ENCODE measurements at places on chromosomes 1 and 21.

DNA sequence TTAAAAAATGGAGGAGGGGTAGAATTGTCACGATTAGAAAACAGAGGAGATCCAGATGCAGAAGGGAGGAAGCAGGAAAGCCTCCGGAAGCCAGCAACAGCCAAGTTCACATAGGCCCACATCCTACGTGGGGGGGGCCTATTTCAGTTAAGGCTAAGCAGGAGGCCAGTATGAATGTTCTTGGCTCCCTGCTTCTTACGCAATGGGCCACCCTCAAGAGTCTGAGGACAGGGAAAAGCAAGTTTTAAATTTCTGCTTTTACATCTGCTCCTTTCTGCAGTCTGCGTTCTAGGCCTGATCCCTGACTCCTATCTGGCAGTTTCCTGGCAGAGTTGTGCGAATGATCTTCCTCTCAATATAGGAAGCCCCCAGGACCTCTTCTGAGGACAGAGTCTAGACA, 30.6 kb downstream of the RABIF start:
- no peak overlapping the region for H3K27ac ChIP-seq
- peaks cover 21% of the 10 kb centered on the region for H3K27me3 ChIP-seq
- H3K4me1 ChIP-seq, result peaks cover 15% of the 10 kb centered on the region
- H3K36me3 ChIP-seq, result no peaks in the 10 kb centered on the region
- DNase-seq, result no peak

- H3K4me1 ChIP-seq, result no peaks in the 10 kb centered on the region
- H3K27me3 ChIP-seq, result no peaks in the 10 kb centered on the region
These were observed 222.5 kb downstream of the MRPL39 start for GRCh38 chr21:25384782-25385181.

- no peaks in the 10 kb centered on the region for H3K36me3 ChIP-seq
- no peak for DNase-seq
- no peaks in the 10 kb centered on the region for H3K27me3 ChIP-seq
- H3K27ac ChIP-seq, result no peak overlapping the region
- no peak overlapping the region for H3K4me3 ChIP-seq
These were observed 118.8 kb upstream of the PBX1 start for GRCh38 chr1:164440232-164440631.

- no peaks in the 10 kb centered on the region for H3K4me1 ChIP-seq
- no peak for DNase-seq
- no peak overlapping the region for H3K27ac ChIP-seq
- no peaks in the 10 kb centered on the region for H3K36me3 ChIP-seq
These were observed 230.8 kb upstream of the CHRM3 start for GRCh38 chr1:239155466-239156091.

DNA sequence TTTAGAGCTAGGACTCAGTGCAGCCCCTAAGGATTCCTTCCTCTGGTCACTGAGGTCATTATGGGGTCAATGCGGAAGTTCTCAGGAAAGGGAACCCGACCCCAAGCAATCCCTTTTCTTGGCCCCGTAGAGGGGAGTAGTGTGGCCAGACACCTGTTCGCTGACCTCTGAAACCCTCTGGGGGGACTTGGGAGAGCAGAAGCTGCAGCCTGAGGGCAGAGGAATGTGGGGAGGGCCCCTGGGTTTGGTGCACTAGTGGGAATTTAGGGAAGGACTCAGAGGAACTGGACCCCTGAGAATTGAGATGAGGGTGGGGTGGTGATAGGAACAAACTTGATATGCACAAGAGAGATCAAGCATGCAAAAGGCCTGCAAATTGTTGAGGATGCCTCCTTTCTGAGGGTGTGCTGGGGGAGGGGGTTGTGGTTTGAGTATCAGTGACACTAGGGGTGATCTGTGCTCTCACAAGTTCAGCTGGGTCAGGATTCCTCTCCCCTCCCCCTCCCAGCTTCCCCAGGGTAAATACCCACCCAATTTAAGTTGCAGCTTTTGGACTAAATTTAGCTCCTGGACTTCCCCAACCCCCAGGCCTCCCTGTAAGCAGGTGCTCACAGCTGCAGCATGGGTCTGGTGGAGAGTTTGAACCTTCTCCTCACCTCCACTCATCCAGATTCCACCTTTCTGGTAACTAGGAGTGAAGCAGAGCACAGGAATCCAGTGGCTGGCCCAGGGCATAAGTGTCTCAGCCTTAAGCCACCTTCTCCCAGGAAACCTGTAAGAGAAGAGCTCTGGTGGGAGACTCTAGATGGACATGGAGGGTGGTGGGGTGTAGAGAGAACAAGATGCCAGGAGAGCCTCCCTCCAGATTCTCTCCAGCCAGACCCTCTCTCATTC, 13.5 kb downstream of the ADAMTSL4 start:
- H3K4me3 ChIP-seq, result peak overlapping the region; percentile 79
- H3K27me3 ChIP-seq, result no peaks in the 10 kb centered on the region
- DNase-seq, result peak; percentile 70
- no peaks in the 10 kb centered on the region for H3K36me3 ChIP-seq

DNA sequence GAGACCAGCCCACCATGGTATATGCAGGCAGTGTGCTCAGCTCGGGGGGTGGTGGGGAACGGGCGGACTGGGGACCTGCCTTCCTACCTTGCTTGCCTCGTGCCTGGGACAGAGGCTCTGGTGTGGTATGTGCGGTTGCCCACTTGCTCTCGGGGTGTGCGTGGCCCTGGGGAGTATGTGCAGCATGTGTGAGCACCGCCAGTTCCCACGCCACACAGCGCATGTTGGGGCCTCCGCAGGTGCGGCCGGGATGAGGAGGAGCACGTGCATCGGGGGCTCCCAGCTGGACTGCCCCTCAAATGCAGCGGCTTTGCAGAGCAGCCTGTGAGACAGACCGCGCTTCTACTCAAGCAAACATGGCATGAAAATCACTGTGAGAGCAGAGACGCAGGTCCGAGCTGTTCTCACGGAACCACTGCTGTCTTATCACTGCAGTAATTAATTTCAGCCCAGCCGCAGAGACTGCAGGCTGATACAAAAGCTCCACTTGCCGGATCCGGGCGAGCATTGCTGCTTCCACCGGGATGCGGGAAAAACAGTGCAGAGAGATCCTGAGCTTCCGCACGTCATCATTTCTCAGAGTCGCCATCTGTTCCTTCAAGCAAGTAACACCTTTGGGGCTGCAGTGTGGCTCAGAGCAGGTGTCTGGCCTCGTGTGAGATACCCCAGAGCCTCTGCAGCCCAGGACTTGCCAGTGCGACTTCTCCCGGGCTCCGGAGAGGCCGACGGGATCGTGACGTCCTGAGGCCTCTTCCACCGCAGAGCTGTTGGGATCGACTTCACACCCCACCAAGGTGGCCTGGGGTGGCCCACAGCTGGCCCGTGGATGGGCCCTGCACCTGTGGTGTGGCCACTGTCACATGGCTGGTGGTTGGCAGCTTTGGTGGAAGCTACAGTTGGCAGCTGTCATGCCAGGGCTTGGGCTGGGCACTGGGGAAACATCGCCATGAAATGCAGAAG, 92.6 kb upstream of the ACTRT2 start:
- DNase-seq, result no peak
- H3K27me3 ChIP-seq, result no peaks in the 10 kb centered on the region
- no peak overlapping the region for H3K4me3 ChIP-seq
- H3K27ac ChIP-seq, result no peak overlapping the region
- H3K4me1 ChIP-seq, result no peaks in the 10 kb centered on the region

- DNase-seq, result no peak
- no peaks in the 10 kb centered on the region for H3K36me3 ChIP-seq
- no peak overlapping the region for H3K27ac ChIP-seq
- H3K27me3 ChIP-seq, result no peaks in the 10 kb centered on the region
- no peak overlapping the region for H3K4me3 ChIP-seq
- H3K4me1 ChIP-seq, result no peaks in the 10 kb centered on the region
These were observed 228.4 kb downstream of the TM2D1 start for GRCh38 chr1:61496501-61496900.

GRCh38 chr1:32539584-32540571, 651 bp downstream of the ZBTB8A start:
- no peak for DNase-seq
- H3K36me3 ChIP-seq, result no peaks in the 10 kb centered on the region
- H3K27ac ChIP-seq, result no peak overlapping the region
- H3K27me3 ChIP-seq, result peaks cover 22% of the 10 kb centered on the region

- H3K36me3 ChIP-seq, result no peaks in the 10 kb centered on the region
- DNase-seq, result no peak
- no peak overlapping the region for H3K27ac ChIP-seq
- no peaks in the 10 kb centered on the region for H3K27me3 ChIP-seq
These were observed 356.6 kb upstream of the SNX7 start for GRCh38 chr1:98304888-98305287.

- peaks cover 49% of the 10 kb centered on the region for H3K4me1 ChIP-seq
- H3K4me3 ChIP-seq, result no peak overlapping the region
- H3K36me3 ChIP-seq, result no peaks in the 10 kb centered on the region
- no peak overlapping the region for H3K27ac ChIP-seq
These were observed 21.3 kb upstream of the IL10 start for GRCh38 chr1:206793620-206794019.

All from CD4-positive, alpha-beta memory T cell (primary cell).